Activated CD4-positive, alpha-beta memory T cell treated with anti-CD3 and anti-CD28 coated beads for 36 hours (primary cell): ENCODE measurements at places on chromosomes 1 and 21. TPM values are rescaled to one million over a fixed set of nuclear protein-coding genes. Genes with fewer than 3 reads are reported as not detected.
A peak's percentile ranks its signal among the peaks of the same experiment; 100 is the strongest.

DNA sequence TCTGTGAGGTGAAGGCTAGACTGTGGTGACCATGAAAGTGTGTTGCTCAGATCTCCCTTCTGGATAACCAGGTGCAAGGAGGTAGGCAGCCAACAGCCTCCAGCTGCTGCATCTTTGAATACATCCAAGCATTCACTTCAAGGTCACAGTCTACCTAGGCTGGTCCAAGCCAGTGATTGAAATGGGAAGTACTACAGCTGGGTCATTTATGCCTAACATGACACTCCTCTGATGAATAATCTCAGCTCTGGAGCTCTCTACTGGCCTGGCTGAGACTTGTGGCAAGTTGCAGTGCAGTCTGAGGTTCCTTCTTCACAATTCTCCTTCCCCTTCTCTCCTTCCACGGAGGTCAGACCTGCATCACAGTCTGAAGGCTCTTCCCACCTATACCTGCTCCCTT, 35.0 kb upstream of the ARHGAP29 start:
- no peak for DNase-seq

DNA sequence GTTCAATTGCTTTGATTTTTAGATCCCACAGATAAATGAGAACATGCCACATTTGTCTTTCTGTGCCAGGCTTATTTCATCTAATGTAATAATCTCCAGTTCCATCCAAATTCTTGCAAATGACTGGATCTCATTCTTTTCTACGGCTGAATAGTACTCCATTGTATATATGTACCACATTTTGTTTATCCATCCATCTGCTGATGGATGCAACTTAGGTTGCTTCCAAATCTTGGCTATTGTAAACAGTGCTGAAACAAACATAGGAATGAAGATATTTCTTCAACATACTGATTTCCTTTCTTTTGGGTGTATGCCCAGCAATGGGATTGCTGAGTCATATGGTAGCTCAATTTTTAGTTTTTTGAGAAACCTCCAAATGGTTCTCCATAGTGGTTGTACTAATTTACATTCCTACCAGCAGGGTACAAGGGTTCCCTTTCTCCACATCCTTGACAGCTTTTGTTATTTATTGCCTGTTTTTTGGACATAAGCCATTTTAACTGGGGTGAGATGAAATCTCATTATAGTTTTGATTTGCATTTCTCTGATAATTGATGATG, 344.4 kb downstream of the KCTD3 start:
- no peak for DNase-seq

GRCh38 chr1:158177700-158178450, 2.8 kb upstream of the CD1D start:
- DNase-seq: peak; percentile 44

DNA sequence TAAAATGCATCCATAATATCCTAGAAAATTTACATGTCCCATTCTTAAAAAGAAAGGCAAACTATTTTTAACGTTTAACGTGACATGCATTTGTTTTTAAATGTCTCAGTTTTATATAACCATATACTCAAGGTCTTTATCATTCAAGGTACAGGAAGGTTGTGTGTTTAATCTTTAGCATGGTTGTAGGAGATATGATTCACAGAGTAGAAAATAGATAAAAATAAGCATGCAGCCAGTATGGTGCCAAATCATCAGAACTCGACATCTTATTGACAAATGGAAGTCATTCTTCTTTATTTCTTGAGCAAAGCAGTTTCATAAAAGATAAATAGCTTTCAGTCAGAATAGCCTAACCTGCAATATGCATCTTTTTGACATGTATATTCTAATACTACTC, 51.0 kb downstream of the SAMSN1 start:
- DNase-seq: no peak

GRCh38 chr1:238027366-238027765, 136.6 kb upstream of the ZP4 start:
- no peak for DNase-seq

Gene KRTAP7-1
- not detected for total RNA-seq

DNA sequence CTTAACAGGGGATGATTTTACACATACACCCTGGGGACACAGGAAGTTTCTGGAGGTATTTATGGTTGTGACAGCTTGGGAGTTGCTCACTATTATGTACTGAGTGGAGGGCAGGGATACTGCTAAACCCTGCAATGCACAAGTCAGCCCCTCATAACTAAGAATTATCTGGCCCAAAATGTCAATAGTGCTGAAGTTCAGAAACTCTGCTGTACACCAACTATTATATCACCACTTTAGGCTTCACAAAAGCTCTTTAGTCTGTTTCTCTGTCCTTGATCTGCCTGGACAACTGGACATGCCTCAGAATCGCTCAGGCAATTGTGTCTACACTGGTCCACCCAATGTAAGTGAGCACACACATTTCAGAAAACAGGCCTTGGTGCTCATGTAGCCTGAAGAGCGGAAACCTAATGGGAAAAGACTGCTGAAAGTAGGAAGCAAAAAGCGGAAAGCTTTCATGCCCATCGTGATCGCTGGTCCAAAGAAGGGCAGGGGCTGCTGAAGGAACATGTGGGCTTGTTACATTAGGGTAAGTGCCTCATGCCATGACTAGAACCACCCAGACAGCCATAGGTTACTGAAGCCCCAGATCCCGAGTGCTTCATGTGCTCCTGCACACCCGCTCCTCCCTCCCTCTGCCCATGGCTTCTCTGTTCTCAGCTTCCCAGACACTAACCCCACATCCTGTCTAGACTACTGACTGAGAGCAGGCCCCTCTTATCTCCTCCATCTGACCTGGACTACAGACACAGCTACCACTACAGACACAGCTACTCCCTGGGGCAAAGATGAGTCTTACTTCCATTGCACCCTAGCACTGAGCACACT, 73.5 kb downstream of the LRIG2 start:
- DNase-seq: peak; percentile 23

DNA sequence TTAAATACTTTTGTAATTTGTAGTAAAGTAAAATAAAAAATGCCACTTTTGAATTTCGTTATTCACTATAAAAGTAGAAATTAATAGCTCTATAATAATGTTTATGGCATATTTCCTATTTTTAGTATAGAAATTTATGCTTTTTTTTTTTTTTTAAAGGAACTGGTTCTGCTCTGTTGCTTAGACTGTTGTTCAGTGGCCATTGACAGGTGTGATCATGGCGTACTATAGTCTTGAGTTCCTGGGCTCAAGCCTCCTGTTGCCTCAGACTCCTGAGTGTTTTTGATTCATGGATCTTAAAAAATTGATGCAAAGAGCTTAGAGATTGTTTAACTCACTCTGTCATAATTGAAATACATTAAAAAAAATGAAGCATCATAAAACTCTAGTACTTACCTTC, 53.6 kb downstream of the RPS6KC1 start:
- DNase-seq: no peak

DNA sequence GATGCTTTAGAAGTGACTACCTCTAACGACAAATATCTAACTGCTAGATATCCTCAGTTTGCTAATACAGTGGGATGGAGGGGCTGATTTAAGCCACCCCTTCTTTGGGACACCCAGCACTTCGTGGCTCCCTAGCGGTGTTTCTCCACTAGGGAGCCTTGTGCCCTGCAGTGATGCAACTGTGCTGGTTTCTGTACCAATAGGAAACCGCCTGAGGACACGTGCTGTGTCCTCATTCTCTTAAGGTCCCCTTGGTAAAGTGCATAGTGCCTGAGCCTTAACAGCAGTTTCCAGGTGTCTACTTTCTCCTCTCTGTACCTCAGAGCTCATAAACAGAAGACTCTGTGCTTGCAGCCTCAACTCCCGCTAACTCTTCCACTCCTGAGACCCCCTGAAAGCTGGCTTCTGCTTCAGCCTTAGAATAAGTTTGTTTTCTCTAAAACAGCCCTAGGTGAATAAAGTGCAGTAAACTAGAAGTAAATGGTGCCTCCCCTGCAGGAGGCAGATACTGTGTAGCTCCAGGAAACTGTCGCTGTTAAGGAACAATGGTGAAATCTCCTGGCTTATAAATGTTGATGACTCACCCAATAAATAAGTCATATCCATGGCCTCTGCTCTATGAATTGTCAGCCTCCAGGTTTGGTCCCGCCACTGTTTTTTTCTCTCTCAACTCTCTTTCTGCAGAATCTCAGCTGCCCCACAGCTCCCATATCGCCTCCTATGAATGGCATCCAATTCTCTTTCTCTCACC, 130.4 kb downstream of the AK5 start:
- no peak for DNase-seq

- DNase-seq: no peak
Observed at GRCh38 chr1:31007462-31007991, 58.0 kb downstream of the PUM1 start.

- DNase-seq: peak; percentile 48
Observed at GRCh38 chr1:42943166-42943565, 15.5 kb downstream of the SLC2A1 start.

- DNase-seq: peak; percentile 72
Observed at GRCh38 chr1:173420330-173420806, 56.8 kb upstream of the PRDX6 start.

DNA sequence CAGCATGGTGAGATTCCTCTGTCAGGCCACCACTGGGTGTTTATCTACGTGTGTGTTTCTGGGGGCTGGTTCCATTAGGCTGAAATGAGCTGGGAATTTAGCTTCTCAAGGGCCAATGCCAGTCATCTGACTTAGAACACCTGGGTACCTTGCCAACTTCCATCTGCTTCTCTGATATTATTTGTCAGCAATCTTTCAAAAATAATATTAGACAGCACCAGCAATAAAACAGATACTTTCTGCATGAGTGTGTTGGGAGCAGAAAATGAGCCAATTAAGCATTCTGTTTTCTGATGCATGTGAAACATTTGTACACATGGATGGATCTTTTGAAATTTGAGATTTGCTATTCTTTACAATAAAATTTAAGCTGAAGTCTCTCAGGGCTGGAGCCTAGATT, 124.1 kb downstream of the RYR2 start:
- DNase-seq: no peak

Gene C1orf115
- total RNA-seq: 0.73 TPM

DNA sequence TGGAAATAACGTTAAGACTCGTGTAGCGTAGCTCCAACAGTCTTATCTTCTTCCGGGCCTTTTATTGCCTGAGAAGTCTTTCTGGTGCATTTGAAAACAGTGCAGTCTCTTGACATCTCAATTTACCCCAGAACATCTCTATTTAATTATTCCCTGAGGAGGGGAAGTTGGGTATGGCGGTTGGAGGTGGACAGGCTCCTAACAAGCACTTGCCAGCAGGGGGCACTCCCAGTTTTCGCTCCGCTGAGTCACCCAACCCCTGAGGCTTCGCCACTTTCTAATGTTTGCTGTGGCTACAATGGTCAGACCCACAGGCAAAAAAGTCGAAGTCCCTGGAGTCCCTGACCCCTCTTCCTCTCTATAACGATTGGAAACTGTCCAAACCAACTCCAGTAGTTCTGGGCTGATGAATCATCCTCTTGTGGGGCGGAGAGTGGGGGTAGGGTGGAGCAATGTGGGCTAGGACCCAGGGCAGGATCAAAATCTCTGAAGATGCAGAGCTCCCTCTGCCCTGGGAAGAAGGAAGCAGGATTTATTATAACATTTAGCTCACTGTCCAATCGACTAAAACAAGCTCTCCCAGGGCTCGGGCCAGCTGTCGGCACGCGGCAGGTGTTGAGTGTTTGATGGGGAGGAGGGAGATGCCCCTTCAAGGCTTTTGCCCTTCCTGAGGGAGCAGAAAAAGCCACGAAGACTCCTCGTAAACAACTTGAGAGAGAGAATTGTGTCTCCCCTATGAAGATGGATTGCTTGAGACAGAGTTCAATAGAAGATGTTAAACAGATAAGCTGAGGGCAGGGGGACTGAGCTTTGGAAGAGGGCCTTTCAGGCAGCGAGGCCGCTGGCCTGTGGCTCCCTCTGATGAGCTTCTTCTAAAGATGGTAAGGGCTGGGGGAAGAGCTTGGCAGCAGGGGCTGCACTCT, 85.7 kb downstream of the BRINP2 start:
- peak; percentile 16 for DNase-seq

- peak; percentile 87 for DNase-seq
Observed at GRCh38 chr1:159076438-159077119, at the start of gene AIM2. AIM2 (minus strand) TSS chr1:159076766; CDS start chr1:159073499, 3,267 bp downstream.

DNA sequence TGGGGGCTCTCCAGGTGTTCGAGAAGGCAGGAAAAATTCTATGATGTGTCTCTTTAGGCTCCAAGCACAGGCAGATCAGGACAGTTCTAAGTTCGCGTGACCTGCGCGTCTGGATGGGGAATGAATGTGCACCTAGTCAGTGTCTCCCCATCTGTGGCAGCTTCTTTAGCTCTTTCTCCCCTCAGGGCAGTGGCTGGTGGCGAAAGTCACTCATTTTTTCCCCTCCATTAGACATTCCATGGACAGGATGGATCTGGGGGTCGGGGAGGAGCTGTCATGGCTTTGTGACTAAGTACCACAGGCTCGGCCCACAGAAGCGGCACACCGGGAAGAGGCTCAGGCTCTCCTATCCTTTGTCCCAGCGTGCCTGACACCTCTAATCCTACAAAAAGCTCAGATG, 31.0 kb upstream of the EVA1B start:
- DNase-seq: no peak

DNA sequence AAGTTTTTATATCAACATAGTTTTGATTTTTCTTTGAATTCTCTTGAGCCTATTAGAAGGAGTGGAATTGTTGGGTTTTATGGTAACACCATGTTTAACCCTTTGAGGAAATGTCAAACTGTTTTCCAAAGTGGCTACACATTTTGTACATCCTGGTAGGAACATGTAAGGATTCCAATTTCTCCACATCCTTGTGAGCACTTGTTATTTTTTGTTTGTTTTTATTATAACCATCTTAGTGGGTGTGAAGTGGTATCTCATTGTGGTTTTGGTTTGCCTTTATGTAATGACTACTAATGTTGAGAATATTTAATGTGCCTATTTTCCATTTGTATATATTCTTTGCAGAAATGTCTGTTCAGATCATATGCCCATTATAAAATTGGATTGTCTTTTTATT, 120.5 kb downstream of the FGGY start:
- DNase-seq: no peak

Gene DSCAM
- not detected for total RNA-seq

- peak; percentile 64 for DNase-seq
Observed at GRCh38 chr1:44801491-44802305, 1.5 kb downstream of the PLK3 start.

DNA sequence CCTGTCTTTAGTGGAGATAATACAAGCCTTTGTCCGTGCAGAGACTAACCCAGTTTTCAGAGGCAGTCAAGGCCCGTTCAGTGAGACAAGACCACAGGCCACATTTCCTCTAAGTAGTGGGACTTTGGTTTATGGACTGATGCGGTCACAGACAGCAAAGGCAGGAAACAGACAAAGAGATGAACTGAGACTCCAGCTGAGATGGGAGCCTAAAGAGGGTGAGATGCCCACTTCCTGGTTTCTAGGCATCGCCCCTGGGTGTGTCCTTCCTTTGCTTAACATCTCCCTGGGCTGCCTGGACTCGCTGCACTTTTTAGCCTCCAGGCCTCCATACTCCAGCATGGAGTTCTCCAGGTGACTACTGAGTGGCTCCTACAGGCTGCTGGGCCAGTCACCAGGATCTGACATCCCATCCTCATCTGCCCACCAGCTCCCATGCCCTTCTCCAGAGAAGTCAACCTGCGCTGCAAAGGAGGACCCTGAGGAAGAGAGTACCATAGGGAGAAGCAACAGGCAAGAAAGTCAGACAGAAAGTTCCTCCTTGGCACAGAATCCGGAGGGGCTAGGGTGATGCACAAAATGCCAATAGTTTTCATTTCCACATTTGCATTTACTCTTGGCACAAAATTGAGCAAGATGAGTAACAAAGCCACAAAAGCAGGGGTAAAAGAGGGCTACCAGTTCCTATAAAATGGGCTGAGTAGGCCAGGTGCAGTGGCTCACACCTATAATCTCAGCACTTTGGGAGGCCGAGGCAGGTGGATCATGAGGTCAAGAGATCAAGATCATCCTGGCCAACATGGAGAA, 15.1 kb downstream of the THEMIS2 start:
- peak; percentile 62 for DNase-seq

GRCh38 chr1:57799490-57800115, 375.7 kb upstream of the DAB1 start:
- DNase-seq: no peak

Gene BARHL2
- not detected for total RNA-seq
